Activated CD8-positive, alpha-beta T cell treated with anti-CD3 and anti-CD28 coated beads for 36 hours (primary cell): ENCODE measurements at places on chromosomes 1 and 21. TPM values are rescaled to one million over a fixed set of nuclear protein-coding genes. Genes with fewer than 3 reads are reported as not detected.
A peak's percentile ranks its signal among the peaks of the same experiment; 100 is the strongest.

The ATP6V1G3 gene
- not detected for total RNA-seq

- no peaks in the 10 kb centered on the region for H3K4me1 ChIP-seq
- no peak for DNase-seq
- H3K36me3 ChIP-seq = no peaks in the 10 kb centered on the region
- no peaks in the 10 kb centered on the region for H3K27me3 ChIP-seq
- H3K27ac ChIP-seq = no peak overlapping the region
Measured at GRCh38 chr1:86195281-86195680, 38.7 kb upstream of the COL24A1 start.

- DNase-seq = peak; percentile 57
- H3K36me3 ChIP-seq = no peaks in the 10 kb centered on the region
- H3K27me3 ChIP-seq = no peaks in the 10 kb centered on the region
- peaks cover 13% of the 10 kb centered on the region for H3K4me1 ChIP-seq
- no peak overlapping the region for H3K4me3 ChIP-seq
Measured at GRCh38 chr1:212979340-212980122, 29.2 kb downstream of the VASH2 start.

DNA sequence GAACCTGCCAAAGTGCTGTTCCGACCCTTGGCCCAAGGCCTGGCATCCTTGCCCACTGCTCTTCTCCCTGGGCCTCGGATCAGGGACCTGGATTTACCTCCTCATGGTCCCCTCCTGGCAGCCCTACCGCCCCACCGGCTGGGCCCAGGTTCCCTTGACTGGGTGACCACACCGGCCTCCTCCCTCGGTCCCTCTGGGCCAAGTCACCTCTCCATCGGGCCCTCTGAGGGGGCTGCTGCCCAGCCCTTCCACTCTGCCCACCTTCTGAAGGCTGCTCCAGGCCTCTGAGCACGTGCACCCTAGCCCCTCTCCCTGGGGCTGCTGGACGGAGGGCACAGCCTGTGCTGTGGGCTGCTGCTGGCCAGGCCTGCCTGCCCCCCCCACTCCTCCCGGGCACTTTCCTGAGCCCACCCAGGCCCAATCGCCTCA is 9.3 kb upstream of the MMEL1 start:
- no peaks in the 10 kb centered on the region for H3K27me3 ChIP-seq
- H3K4me3 ChIP-seq = peak overlapping the region; percentile 88
- peaks cover 7% of the 10 kb centered on the region for H3K4me1 ChIP-seq

The RPTN gene
- total RNA-seq = not detected

DNA sequence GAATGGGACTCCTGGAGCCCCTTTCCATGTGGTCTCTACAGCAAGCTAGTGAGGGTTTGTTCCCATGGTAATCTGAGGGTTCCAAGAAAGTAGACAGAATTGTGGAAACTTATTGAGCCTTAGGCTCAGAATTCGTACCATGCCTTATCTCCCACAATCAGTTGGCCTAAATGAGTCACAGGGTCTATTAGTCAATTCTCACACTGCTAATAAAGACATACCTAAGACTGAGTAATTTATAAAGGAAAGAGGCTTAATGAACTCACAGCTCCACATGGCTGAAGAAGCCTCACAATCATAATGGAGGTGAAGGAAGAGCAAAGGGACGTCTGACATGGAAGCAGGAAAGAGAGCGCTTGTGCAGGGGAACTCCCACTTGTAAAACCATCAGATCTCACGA is 106.6 kb upstream of the CXADR start:
- H3K4me1 ChIP-seq = peaks cover 2% of the 10 kb centered on the region
- no peaks in the 10 kb centered on the region for H3K36me3 ChIP-seq
- H3K27ac ChIP-seq = no peak overlapping the region

GRCh38 chr1:15218287-15219279 is 28.4 kb upstream of the FHAD1 start:
- peaks cover 5% of the 10 kb centered on the region for H3K4me1 ChIP-seq
- H3K27ac ChIP-seq = no peak overlapping the region
- no peak overlapping the region for H3K4me3 ChIP-seq
- peak; percentile 6 for DNase-seq
- H3K36me3 ChIP-seq = no peaks in the 10 kb centered on the region
- H3K27me3 ChIP-seq = peaks cover 14% of the 10 kb centered on the region

The PADI2 gene
- total RNA-seq = not detected
